Right lobe of liver (tissue), 6 donors: ENCODE measurements at places on chromosomes 1 and 21. TPM values are rescaled to one million over a fixed set of nuclear protein-coding genes. Genes with fewer than 3 reads are reported as not detected.

NUDT4B gene
- total RNA-seq, result 3.4 TPM

FCRL6 gene
- total RNA-seq, result not detected

SPATA45 gene
- total RNA-seq, result not detected

ACKR1 gene
- total RNA-seq, result 0.53 TPM

KCNE1 gene
- 5.4 TPM for total RNA-seq

CBS gene
- total RNA-seq, result 81.4 TPM

PRKAA2 gene
- total RNA-seq, result 2.6 TPM

MARCKSL1 gene
- total RNA-seq, result 11.7 TPM

NUF2 gene
- total RNA-seq, result not detected

KIAA0040 gene
- 5.4 TPM for total RNA-seq

CLDN19 gene
- not detected for total RNA-seq

NGF gene
- total RNA-seq, result 0.50 TPM

ARTN gene
- not detected for total RNA-seq

TMCC2 gene
- 0.19 TPM for total RNA-seq

RHCE gene
- total RNA-seq, result 0.25 TPM

TSPAN1 gene
- total RNA-seq, result 6.3 TPM

PLA2G2F gene
- total RNA-seq, result not detected

MAST2 gene
- 13.6 TPM for total RNA-seq

PCP4L1 gene
- total RNA-seq, result 6.0 TPM

SPRR2G gene
- not detected for total RNA-seq

LRRIQ3 gene
- total RNA-seq, result 0.33 TPM
